ENCODE measurements at places on chromosomes 6 and 20.

- no peak for DNase-seq
These were observed 79.4 kb downstream of the CHMP4B start for GRCh38 chr20:33890557-33890956.

- DNase-seq, result no peak
These were observed 7.6 kb downstream of the MYL9 start for GRCh38 chr20:36548704-36549627.

GRCh38 chr6:25250878-25251277 is 28.3 kb upstream of the CARMIL1 start:
- no peak for DNase-seq

DNA sequence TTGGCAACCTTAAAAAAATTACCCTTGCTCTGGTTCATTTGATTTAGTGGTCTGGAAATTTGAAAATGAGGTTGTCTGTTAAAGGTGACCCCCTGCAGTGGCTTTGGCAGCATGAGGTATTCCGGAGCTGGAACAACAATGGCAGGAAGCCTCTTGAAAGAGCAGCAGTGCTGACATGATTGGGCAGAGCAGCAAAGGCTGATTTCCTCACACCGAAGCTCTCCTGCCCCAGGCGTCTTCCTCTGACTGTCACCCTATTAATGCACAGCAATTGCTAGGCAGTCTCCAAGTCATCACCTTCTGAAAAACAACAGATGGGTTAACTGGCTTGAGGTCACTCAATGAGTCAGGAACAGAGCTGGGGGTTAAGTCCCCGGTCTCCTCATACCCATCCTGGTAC is 241.8 kb upstream of the MMS22L start:
- no peak for DNase-seq

DNA sequence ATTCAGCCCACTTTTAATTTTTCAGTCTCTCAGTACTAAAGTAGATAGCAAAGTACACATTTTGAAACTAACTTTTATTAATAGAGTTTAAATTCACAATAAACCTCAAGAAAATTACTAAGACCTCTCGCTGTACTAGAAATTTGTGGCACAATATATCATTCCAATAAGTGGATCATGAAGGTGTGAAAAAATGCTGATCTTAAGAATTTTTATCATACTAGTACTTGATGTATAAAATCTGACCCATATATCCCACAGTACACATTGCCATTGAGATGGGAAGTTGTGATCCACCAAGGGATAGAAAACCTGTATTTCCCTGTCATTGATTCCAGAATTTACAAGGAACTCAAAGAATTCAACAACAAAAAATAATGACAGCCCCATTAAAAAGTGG is 85.7 kb downstream of the DCDC2 start:
- no peak for DNase-seq

DNA sequence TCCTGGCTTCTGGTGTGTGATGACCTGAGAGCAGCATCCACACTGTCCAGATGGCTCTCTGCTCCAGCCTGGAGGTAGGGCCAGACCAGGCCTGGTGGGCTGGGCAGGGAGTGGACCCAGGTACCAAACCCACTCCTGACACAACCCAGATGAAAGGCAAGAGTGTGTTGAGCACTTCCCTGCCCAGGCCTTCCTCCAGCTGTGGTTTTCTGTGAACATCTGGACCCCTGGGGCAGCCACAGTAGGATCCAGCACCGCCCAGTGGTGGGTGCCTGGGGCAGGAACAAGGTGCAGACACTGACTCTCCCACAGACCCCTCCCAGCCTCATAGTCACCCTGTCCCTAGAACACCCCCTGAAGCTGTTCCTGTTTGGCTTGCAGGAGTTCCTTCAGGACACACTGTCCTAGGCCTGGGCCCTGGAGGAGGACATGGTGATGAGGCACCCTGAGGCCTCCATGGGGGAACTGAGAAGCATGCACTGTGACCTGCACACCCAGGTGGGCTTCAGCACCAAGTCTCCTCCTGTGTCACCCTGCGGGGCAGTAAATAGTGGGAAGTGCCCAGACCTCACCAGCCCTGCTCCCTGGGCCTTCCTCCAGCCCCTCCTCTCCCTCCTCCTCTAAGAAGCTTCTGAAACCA is 28.7 kb downstream of the UBD start:
- DNase-seq, result no peak

DNA sequence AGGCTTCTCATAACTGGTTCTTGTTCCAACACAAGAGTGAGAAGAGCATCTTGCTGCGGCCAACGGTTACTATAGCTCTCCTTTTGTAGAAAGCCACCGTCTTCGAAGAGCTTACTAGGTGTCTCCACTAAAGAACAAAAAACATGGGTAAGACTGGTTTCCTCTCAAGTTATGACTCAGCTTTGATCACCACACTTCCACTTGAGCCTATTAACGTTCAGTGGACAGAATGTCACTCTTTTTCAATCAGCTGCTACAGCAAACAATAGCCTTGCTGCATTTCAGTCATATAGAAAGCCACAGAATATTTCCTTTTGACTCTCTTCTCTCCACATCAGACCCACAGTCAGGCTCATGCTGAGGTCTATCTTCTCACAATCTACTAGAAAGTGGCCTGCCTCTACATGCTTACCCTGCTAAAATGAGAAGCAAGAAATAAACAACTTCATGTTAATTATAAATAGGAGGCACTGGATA is 243.5 kb upstream of the PREP start:
- no peak for DNase-seq

DNA sequence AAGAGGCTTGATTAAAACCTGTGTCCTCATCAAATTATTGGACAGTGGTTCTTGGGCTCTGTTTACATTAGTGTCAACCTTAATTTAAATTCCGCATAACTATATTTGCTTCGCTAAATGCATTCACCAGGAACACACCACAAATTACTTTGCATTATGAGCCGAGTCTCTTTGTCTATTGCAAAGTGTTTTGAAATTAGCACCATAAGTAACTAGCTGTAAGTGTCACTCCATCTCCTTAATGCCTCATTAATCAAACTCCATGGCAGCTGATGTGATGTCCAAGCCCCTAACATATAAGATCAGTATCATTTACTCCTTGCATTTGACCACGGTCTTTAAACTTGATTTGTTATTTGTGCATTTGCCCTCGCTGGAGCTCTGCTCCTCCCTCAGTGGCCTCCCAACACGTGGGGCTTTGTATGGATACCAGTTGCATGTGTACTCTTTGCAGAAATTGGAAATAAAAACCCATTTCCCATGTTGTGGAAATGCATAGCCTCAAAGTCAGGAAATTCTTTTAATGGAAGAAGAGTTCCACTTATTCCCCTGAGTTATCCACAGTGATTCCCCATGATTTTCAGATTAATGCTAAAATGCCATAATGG is 24.6 kb downstream of the FOXA2 start:
- no peak for DNase-seq

All from inflammatory macrophage treated with lipopolysaccharide for 1 hour (primary cell).